ENCODE measurements at places on chromosomes 3 and 15.
A peak's percentile ranks its signal among the peaks of the same experiment; 100 is the strongest.

- DNase-seq: no peak
These were observed 18.2 kb downstream of the DCUN1D1 start for GRCh38 chr3:182962166-182962565.

- no peak for DNase-seq
These were observed 1325.8 kb upstream of the ALCAM start for GRCh38 chr3:104040896-104041295.

GRCh38 chr15:88571153-88571851, 24.8 kb upstream of the DET1 start:
- no peak for DNase-seq

DNA sequence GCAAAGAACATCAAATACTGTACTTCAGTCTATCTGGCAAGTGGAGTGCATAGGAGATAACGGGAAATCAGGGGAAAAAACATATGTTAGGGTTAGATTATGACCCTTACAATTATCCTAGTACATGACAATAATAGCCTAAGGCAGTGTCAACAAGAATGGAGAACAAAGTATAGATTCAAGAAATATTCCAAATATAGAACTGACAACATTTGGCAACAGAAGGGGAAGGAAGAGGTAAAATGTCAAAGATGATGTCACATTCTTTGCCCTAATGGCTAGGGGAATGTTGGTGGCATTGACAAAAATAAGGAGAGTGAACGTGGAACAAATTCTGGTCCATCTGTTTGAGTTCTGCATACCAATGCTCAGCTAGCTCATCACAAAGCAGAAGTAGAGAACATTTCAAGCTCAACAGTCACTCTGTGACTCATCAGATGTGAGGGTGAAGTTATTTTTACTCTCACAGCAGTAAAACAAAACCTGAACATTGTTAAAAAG, 15.5 kb upstream of the ATP8B4 start:
- DNase-seq: peak; percentile 29

DNA sequence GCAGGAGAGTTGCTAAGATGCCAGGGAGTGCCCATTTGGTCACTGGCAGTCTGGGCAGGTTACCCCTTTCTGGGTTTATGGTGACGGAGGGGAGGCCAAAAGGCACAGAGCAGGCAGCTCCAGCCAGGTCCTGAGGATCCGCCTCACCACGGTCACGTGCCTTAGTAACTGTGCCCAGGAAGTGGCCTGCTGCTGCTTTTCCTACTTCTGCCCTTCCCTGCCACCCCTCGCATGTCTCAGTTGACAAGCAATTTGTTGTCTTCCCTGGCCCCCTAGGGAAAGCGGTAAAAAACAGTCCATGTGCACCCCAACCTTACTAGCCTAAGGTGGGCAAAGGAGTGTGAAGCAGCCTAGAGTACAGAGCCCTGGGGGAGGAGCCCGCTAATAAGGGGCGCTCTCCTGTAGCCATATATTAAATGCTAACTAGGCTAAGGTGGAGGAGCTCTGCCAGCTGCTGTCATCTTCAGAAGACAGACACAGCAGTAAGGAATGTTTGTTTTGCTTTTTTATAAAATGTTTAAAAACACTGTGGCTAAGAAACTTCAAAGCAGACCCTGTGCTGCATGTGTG, 9.1 kb upstream of the LIPH start:
- no peak for DNase-seq

- no peak for DNase-seq
These were observed 751.5 kb upstream of the LMCD1 start for GRCh38 chr3:7749931-7750695.

- no peak for DNase-seq
These were observed 848.0 kb downstream of the TUSC7 start for GRCh38 chr3:117557464-117558090.

DNA sequence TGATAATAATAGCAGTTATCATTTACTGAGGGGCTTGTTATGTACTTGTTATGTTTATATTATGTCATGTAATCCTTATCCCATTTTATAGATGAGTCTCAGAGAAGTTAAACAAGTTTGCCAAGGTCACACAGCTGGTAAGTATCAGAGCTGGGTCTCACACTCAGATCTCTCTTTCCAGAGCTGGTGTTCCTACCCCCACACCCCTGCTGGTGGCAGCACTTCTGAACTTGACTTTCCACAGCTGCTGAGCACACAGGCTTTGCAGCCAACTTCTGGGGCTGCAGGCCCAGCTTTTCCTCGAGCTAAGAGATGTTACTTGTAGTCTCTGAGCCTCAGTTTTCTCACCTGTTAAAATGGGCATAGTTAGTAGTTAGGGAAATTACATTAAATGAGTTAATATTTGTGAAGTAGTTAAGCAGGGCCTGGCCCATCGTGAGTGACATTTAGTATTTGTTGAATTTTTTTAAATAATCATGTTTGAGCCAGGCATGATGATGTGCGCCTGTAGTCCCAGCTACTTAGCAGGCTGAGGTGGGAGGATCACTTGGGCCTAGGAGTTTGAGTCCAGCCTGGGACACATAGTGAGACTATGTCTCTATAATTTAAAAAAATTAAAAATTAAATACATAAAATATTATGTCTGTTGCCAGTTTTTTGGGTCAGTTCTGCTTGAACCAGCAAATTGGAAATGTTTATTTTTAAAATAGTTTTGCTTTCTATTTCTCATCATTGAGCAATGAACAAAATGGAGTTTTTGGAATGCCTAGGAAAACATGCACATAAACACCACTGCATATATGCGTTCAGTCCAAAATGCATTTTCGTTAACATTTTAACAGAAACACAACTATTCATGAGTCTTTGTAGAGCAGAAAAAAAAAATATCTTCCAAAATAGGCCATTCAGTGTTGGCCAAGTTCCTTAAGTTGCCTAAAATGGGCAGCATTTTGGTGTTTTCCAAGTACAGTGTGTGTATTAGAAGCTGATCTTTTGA, 87.3 kb downstream of the SMAD6 start:
- DNase-seq: no peak

DNA sequence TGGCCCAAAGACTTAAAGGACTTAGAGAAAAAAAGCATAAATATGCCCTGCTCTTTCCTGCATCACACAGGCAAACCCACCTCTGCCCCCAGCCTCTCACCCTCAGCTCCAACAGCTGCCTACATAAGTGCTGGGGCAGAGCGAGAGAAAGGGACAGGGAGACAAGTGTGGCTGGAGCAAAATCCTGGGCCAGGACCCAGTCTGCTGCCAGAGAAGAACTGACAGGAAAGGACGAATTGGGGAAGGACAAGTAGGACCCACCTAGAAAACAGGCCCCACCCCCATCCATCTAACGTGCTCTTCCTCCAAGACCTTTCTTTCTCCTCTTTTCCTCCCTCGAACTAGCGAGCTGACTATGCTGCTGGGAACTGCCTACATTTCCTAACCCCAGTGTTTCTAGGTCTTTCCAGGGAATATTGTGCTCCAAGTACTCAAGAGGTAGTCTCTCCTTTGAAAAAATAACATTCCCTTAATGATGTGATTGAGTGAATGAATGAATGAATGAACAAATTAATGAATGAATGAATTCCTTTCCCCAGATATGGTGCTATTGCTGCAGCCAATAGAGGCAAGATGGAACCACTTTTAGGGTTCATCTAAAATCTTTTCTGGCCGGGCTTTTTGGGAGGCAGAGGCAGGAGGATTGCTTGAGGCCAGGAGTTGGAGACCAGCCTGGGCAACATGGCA, 18.4 kb downstream of the IGDCC4 start:
- DNase-seq: no peak

GRCh38 chr3:133295199-133295901, 104.5 kb upstream of the BFSP2 start:
- DNase-seq: no peak
